ENCODE measurements at places on chromosomes 16 and 17. TPM values are rescaled to one million over a fixed set of nuclear protein-coding genes. Genes with fewer than 3 reads are reported as not detected.

CES5A gene
- total RNA-seq: not detected

LITAFD gene
- not detected for total RNA-seq

SYNGR3 gene
- 12.6 TPM for total RNA-seq

TRPV2 gene
- 131 TPM for total RNA-seq

CBLN1 gene
- total RNA-seq: not detected

SPAG7 gene
- 53.0 TPM for total RNA-seq

CD300LB gene
- not detected for total RNA-seq

DRC3 gene
- total RNA-seq: not detected

FHOD1 gene
- total RNA-seq: 94.8 TPM

TRIM65 gene
- total RNA-seq: 26.1 TPM

ELMO3 gene
- total RNA-seq: 8.3 TPM

CCL13 gene
- not detected for total RNA-seq

NHLRC4 gene
- total RNA-seq: 2.6 TPM

TBC1D3C gene
- not detected for total RNA-seq

MYCBPAP gene
- total RNA-seq: 15.2 TPM

EEF2K gene
- total RNA-seq: 24.8 TPM

CCL14 gene
- total RNA-seq: not detected

NDRG4 gene
- 0.83 TPM for total RNA-seq

All from activated CD4-positive, alpha-beta memory T cell treated with anti-CD3 and anti-CD28 coated beads, Interleukin-2, amount 10 ng/mL, durations not matched to agents 7 days and 5 days (primary cell).